Sciatic nerve (tissue), 2 donors: ENCODE measurements at places on chromosomes 1 and 21. TPM values are rescaled to one million over a fixed set of nuclear protein-coding genes. Genes with fewer than 3 reads are reported as not detected.

DNA sequence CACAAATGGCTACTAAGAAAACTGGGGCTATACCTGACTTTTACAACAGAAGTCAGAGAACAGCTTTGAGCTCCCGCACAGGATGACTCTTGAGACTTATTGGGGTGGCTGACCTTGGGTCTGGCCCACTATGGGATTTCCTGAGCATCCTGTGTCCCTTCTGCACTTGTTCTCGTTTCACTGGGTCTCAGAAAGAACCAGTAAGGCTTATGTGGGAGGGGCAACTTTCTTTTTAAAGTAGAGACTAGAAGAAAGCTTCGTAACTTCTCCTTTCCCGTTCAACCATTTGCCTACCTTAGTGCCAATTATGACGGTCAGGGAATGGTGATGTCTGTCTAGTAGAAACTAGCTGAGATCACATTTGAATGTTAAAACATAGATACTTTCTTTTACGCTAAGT lies 59.5 kb upstream of the C1orf105 start:
- no peak for DNase-seq

Gene AIRE
- total RNA-seq: 0.13 TPM

DNA sequence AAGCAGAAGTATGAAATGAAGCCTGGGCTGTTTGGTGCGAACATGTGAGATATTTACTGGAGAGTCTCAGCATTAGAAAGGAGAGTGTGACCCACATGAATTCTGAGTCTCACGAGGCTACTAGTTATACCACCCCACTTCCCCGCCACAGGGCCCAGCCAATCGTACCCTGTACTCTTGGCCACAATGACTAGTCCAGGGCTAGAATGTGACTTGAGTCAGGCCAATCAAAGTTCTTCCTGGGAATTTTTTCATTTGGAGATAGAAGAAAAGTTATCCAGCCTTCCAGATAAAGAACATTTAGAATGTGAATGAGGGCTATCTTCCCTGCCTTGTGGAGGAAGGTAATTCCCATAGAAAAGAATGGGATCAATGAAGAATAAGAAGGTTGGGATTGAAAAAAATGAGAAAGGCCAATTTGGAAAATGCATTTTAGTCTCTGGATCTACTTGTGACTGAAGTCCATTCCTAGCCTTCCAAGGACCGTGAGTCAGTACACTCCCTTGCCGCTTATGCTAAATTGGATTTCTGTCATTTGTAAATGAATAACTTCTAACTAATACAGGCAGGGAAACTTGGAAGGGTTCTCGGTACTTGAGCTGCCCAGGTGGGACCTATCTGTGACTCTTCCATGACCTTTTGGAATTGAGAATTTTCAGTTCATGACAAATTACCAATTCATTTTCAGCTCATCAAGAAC lies 12.3 kb upstream of the RIMKLA start:
- no peak for DNase-seq

DNA sequence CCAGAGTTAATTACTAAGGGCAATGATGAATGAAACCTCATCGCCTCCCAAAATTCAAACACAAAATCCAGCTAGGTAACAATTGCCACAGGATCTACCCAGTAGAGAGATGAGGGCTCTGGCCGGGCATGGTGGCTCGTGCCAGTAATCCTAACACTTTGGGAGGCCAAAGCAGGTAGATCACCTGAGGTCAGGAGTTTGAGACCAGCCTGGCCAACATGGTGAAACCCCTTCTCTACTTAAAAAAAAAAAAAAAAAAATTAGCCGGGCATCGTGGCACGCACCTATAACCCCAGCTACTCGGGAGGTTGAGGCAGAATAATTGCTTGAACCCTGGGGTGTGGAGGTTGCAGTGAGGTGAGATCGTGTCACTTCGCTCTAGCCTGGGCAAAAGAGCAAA lies 15.8 kb downstream of the CD2 start:
- DNase-seq: no peak

DNA sequence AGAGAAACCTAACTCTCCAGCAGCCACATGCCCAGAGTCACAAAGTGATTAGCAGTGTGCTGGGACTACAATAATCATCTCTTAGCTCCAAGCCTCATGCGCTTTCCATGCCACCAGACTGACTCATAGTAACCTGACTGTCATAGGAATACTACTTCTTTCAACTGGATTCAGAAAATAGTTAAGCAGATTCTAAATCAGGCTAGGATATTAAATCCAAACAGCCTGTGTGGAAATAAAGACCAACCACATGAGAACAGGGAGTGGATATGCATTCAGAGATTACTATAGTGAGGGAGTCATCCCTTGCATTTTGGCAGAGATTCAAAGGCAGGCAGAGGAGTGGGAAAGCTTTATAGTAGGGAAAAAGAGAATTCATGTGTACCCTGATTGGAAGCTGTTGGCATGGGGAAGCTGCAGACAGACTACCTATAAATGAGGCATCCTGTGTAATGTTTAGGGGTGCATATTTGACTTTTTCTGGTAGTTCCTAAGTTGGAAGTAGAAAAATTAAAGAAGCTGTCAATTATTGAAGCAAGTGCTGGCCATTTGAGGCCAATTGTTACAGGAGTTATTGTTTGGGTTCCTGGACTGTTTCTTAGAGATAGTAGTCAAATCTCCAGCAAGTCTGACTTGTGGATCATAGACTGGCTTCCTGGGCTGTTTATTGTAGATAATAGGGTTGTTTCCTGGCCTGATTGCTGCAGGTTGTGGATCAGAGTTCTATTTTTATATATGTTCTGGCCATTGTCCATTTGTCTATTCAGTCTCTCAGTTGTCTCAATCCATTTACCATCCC lies 31.7 kb upstream of the DNAH14 start:
- no peak for DNase-seq

GRCh38 chr1:224106568-224107281 lies 7.2 kb upstream of the FBXO28 start:
- DNase-seq: no peak

DNA sequence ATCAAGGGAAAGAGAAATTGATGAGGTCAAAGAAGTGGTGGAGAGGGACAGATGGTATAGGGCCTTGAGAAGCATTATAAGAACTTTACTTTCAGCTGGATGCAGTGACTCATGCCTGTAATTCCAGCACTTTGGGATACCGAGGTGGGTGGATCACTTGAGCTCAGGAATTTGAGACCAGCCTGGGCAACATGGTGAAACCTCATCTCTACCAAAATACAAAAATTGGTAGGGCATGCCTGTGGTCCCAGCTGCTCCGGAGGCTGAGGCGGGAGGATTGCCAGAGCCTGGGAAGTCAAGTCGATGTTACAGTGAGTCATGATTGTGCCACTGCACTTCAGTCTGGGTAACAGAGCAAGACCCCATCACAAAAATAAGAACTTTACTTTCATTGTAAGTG lies 5.7 kb downstream of the TMEM50A start:
- no peak for DNase-seq

Gene FMN2
- 60.1 TPM for total RNA-seq
